NCI-H1092 (cell line): ENCODE measurements at places on chromosomes 3 and 15.

DNA sequence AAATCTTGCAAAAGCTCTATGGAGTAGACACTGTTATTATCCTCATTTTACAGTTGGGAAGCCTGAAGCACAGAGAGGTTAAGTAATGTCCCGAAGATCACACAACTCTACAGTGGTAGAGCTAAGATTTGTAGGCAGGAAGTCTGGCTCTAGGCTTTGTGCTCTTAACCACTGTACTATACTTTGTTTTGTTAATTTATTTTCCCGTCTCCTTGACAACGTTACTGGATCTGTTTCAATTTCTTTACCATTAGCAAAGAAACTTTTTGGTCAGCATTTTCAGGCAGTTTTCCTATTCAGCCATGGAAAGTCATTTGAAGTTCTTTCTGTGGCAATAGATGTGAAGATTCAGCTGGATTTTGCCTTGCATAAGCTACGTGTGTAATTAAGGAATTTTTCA lies 51.7 kb downstream of the OTOL1 start:
- no peak for DNase-seq

GRCh38 chr3:66299891-66300290 lies 79.1 kb downstream of the SLC25A26 start:
- DNase-seq = no peak

DNA sequence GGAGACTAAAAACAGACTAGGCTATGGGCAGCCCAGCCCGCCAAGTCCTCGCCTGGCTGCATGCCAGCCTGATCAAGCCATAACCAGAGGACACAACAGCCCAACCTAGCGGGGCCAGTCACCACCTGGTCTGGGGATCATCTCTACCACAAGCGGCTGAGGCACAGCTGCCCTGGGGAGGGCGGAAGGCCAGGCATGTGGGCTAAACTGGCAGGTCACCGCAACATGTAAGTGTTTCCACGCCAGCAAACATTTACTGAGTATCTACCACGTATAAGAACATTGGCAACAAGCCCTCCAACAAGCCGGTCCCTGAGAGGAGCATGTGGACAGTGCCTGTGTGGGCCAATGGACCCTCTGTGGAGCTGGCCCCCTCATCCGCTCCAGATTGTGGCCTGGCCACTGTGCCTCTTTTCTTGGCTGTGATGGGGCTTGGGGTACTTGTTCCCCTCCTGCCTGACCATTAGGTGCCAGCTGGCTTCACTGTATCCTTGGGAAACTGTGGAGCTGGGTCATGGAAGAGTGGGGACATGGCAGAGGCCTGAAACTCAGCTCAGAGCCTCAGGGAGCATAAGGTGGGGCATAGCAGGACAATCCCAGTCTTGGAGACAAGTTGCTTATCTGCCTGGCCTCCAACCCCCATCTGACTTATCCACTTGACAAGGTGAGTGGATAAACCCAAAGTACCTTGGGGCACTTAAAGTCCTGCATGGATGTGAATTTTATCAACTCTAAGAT lies 9.0 kb downstream of the UBXN7 start:
- peak; percentile 60 for DNase-seq

GRCh38 chr3:133997871-133998635 lies 31.7 kb downstream of the SLCO2A1 start:
- DNase-seq = no peak

- DNase-seq = no peak
Observed at GRCh38 chr3:43964640-43965039, 273.9 kb downstream of the ABHD5 start.

DNA sequence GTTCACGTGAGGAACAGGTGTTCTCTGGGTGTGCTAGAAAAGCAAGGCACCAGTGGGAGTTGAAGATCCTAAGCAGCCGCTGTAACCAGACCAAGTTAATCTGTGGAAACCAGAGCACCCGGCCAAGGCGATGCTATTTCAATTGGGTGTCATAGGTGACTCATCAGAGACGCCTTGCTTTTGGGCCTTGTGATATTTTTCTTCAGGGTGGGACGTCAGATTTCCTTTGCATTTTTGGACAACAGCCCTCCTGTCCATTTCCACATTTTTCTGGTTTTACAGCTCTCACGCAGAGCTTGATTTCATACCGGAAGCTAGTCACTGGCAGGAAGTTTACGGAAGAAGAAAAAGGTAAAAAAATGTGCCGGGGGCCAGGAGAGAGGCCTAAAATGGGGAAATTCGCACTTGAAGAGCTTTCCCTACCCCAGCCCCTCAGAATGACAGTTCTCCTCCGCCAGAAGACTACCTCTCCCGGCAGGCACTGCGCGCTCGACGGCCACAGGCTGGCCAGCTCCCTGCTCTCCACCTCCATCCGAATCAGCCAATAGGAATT lies 471 bp upstream of the KBTBD8 start:
- DNase-seq = no peak

- DNase-seq = no peak
Observed at GRCh38 chr3:45479621-45480035, 91.3 kb downstream of the LARS2 start.

DNA sequence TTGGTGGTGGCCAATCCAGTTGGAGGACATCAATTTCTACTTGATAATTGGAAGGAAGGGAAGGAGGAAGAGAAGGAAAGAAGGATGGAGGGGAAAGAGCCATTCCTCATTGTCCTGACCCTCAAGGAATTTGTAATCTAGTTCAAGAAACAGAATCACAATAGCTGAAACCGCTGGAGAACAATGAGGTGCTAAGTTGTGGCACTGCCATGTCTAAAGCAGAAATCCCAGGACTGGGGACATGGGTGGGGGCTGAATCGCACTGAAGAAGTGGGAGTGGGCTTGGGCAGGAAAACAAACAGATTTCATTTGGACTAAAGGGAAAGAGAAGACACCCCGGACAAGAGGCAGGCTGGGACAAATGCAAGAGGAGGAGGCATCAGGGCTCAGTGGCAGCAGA lies 183.6 kb downstream of the UACA start:
- DNase-seq = no peak

DNA sequence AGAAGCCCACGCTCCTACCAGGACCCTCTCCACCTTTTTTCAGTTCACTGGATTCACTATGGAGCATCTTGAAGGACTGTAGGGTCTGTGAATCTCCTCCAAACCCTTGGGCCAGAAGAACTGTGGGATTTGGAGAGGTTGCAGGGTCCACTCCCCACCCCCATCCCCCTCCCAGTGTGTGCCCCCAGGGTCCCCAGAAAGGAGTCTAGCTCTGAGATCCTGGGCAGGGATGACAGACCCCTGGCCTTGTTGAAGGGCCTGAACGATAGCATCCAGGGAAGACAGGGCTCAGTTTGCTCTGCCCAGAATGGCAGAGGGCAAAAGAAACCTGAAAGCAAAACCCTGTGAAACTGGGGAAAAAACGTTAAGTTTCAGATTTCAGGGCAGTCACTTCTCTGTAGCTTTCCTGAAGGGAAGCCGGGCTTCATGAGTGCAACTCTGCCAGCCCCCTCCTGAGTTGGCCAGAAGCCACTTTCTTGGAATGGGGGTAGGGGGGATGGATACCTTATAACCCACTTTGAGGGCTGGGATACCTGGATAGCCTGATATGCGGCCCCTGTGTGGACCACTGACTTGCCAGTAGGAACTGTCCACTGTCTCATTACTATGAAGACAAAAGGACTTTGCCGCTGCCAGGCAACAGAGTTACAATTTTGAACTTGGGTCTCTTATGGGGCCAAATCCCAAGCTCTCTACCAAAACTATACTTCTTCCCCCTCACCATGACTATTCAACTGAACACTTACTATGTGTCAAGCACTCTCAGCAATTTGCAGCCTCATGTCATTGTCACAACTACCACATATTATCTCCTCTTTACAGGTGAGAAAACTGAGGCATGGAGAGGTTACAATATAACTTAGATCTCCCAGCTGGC lies 1.6 kb upstream of the CISH start:
- no peak for DNase-seq

DNA sequence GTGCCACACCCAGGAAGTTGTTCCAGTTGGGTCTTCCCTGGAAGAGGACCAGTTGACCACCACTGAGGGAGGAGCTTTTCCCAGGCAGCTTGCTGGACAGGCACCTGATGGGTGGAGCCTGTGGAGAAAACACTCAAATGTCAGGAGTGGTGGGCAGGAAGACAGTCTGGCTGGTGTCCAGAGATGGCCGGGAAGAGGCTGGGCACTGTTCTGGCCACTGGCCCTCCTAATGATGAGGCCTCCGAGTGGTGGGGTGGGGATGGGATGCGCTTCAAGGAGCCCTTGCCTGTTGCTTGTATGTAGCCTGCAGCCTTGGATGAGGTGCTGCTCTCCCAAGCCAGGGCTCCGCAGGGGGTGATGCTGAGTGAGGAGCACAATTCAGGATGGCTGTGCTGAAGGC lies 12.3 kb downstream of the PLEKHO2 start:
- DNase-seq = no peak

DNA sequence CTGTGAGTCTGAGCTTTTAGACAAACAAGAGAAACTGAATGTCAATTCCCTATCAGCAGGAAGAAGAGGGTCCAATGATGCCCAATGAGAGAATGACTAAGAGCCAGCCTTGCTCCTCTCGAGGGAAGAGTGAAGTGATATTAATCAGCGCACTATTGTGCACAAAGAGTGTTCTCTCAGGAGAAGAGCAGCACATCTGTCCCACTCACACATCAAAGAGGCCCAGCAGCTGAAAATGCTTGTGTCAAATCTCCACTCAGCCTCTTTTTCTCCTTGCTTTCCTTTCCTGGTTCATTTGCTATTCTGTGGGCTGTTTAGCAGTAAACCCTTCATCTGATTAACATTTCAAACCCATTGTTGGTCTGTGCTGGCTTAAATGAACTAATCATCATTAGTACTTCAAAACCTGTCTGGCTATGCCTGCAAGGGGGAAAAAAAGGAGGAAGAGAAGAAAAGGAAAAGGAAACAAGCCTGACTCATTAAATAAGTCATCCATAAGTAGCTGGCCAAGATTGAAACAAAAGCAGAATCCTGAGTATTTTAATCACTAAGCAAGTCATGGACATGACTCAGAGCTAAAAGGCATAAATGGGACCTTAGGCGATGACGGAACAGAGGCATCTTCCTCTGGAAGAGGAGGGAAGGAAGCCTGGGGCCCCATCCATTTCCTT lies 912.7 kb downstream of the TUSC7 start:
- no peak for DNase-seq

GRCh38 chr3:151553888-151554287 lies 93.0 kb upstream of the IGSF10 start:
- DNase-seq = no peak

DNA sequence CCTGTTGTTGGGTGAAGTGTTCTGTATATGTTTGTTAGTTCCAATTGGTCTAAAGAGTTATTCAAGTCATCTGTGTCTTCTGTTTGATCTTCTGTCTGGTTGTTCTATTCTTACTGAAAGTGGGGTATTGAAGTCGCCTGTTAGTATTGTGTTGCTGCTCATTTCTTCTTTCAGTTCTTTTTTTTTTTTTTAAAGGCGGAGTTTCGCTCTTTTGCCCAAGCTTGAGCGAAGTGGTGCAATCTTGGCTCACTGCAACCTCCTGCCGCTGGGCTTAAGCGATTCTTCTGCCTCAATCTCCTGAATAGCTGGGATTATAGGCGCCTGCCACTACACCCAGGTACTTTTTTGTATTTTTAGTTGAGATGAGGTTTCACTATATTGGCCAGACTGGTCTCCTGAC lies 23.5 kb downstream of the PFN2 start:
- no peak for DNase-seq

- DNase-seq = no peak
Observed at GRCh38 chr3:150172356-150172755, 201.7 kb upstream of the PFN2 start.

DNA sequence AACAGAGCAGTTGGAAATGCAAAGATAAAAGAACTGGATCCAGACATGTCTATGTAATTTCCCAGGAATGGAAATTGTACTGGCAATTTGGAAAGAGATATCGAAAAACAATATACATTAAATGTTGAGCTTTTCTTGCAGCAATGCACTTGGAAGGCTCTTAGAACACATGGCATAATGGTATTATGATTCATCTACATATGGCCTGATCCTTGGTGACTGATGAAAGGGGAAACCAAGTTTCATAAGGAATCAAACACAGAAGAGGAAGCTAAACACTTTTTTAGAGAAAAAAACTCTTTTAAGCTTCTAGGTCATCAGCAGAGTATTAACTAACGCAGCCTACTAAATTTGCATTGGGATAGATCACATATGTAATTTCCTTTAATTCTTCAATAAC lies 12.4 kb upstream of the GREM1 start:
- DNase-seq = no peak

- no peak for DNase-seq
Observed at GRCh38 chr3:131755380-131755779, 252.6 kb upstream of the MRPL3 start.

DNA sequence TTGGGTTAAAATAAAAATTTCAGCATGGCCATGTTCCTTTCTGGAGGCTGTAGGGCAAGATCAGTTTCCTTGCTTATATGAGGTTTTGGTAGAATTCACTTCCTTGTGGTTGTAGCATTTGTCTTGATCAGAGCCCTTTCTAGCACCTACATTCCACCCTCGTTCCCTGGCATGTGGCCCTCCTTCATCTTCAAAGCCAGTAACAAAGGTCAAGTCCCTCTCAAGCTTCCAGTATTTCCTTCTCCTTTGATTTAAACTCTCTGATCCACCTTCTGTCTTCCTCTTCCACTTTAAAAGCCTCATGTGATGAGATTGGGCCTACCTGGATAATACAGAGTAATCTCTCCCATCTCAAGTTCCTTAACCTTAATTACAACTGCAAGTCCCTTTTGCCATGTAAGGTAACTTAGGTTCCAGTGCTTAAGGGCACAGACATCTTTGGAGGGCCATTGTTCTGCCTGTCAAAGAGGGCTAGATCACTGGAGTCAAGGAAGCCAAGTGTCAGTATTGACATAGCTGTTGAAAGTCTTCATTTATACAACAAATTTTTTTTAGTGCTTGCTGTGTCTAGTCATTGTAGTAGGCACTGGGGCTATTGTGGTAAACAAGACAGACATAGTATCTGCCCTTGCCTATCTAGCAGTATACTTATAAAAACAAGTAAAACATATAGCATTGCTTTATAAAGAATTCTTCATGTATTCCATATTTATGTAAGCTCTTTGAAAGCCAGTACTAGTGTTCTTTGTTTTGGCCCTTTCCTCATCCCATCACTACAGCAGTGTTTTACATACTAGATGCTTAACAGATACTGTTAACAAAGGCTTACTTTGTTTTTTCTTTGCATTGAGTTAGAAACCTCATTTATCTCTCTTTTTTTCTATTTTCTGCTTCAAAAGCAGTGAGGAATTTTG lies 40.7 kb downstream of the GLCE start:
- DNase-seq = no peak

GRCh38 chr3:21105784-21106183 lies 645.2 kb downstream of the ZNF385D start:
- no peak for DNase-seq

GRCh38 chr15:93929375-93930094 lies 301.8 kb upstream of the MCTP2 start:
- DNase-seq = no peak

GRCh38 chr3:3503411-3503810 lies 295.8 kb upstream of the LRRN1 start:
- no peak for DNase-seq

DNA sequence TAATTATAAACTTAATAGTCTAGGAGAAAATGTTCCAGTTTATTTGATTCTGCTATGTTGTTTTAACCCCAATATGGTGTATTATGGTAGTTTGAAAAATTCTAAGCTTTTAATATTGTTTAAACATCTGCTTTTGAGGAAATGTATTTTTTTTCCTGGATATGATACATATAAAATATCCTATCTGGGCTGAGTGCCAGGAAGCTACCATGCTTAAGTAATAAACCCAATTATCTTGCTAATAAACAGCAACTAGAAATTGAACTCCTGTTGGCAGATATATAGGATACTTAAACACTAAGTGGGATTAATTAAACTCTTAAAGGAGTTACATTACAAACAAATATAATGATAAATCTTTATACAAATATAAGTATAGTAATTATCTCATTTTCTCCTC lies 293.7 kb upstream of the GRM7 start:
- no peak for DNase-seq
